ENCODE measurements at places on chromosomes 16 and 17.

- DNase-seq, result no peak
These were observed 796 bp downstream of the NPB start for GRCh38 chr17:81902653-81903414.

- DNase-seq, result no peak
These were observed 8.1 kb upstream of the TNFRSF13B start for GRCh38 chr17:16980061-16980460.

DNA sequence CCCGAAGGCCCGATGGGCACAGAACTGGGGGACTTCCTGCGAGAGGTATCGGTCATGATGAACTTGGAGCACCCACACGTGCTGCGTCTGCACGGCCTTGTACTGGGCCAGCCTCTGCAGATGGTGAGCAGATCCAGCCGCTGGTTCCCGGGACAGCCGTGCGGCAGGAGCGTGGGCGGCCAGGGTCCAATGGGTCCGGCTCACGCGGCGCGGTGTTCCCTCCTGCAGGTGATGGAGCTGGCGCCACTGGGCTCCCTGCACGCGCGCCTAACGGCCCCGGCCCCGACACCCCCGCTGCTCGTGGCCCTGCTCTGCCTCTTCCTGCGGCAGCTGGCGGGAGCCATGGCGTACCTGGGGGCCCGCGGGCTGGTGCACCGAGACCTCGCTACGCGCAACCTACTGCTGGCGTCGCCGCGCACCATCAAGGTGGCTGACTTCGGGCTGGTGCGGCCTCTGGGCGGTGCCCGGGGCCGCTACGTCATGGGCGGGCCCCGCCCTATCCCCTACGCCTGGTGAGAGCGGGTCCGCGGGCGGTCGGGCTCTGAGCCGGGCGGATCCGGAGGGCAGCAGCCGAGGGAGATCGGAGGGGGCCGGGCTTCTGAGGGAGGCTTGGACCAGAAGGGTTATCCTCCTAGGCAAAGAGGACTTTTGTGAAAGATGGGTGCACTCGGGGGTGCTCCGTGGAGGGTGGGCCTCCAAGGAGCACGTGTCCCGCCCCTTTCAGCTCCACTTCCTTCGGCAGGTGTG is 3.0 kb downstream of the TNK1 start:
- no peak for DNase-seq

DNA sequence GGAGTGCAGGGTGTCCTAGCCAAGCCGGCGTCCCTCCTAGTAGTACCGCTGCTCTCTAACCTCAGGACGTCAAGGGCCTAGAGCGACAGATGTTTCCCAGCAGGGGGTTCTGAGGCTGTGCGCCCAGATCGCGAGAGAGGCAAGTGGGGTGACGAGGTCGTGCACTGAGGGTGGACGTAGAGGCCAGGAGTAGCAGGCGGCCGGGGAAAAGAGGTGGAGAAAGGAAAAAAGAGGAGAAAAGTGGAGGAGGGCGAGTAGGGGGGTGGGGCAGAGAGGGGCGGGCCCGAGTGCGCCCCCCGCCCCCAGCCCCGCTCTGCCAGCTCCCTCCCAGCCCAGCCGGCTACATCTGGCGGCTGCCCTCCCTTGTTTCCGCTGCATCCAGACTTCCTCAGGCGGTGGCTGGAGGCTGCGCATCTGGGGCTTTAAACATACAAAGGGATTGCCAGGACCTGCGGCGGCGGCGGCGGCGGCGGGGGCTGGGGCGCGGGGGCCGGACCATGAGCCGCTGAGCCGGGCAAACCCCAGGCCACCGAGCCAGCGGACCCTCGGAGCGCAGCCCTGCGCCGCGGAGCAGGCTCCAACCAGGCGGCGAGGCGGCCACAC is at the start of gene MMP2:
TSS of gene MMP2 (plus strand) at position 372 of the 603 bp plus-strand sequence. CDS start 282 bp downstream, outside the sequence.
- no peak for DNase-seq

DNA sequence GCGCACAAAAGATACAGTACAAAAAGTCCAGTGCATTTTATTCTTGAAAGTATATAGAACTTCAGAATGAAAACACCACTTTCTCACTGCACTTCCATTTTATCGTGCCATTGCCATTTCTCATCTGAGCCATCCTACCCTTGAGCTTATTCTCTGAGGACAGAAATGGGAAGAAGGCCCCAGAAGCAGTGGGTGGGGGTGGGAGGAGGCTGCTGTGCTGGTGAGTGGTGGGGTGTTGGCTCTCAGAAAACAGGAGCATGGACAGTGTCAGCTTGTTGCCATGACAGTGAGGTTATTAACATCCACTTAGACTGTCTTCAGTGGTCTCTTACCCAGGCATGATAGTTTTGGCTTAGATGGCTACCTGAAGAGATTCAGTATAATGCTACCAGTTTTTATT is 4.5 kb downstream of the ATMIN start:
- DNase-seq, result no peak

- DNase-seq, result no peak
These were observed 33.8 kb upstream of the NF1 start for GRCh38 chr17:31060791-31061550.

DNA sequence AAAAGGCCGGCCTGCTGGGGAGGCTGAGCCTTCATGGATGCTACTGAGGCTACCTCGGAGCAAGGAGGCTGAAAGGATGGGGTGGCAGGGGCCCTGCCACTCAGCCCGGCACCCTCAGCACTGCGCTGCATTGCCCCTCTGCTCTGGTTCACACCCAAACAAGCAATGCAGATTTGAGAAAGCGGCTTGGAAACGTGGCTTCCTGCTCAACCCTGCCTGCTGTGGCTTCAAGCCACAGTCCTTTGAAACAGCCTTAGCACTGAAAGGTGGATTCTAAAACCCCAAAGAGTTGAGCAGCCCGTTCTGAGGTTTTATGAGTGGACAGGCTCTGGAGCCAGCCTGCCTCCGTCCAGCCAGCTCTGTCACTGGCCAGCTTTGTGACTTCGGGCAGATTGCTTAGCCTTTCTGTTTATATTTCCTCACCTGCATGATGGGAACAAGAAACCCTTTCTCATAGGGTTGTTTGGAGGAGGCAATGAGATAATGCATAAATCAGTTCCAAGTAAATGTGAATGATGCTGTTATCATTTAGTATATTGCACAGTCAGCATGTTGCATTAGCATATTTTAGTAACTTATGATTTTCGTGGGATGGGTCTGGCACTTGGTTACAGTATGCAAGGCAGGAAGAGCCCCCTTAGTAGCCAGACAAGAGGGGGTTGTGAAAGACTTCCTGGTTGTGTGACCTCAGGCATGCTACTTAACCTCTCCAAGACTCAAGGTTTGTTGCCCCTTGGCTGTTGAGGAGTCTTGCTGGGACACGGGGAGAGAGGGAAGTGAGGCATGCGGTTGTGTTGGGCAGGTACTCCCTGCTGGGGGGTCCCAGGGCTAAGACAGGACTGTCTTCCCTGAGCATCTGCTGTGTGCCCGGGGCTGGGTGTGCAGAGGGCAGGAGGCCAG is 23.6 kb downstream of the CRISPLD2 start:
- no peak for DNase-seq

- no peak for DNase-seq
These were observed 126.9 kb upstream of the WSCD1 start for GRCh38 chr17:5943232-5943631.

DNA sequence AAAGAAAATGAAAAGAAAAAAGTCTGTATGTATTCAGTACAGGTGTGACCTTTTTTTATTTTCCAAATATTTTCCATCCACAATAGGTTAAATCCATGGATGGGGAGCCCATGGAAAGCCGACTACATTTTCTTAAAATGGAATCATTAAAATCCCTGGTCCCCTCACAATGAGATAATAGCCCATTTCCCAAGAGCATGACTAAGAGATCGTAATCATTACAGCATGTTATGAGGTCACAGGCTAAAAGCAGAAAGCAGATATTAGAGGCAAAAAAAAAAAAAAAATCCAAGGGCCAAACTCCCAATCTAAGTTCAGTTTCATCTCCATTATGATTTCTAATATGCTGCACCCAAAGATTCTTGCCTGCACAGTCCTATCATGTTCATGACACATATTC is 44.7 kb downstream of the CYTH1 start:
- DNase-seq, result no peak

DNA sequence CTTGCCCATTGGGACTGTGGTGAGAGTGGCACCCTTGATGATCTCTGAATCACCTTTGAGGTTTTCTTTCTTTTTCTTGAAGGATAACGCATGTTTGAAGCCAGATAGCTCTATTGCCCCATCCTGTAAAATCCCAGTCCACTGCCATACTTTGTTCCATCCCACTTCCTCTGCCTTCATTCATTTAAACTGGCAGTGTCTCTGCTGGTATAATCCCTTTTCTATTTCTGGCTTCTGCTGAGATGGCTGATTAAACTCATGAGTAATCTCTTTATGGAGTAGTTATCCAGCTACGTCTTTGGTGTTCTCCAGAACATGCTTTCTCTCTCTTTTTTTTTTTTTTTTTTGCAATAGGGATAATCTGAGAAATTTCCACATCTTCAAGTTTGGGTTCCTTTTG is 656.5 kb upstream of the SALL1 start:
- no peak for DNase-seq

GRCh38 chr16:2460391-2460713 is 443 bp downstream of the TEDC2 start:
- no peak for DNase-seq
